A549 (cell line): ENCODE measurements at places on chromosomes 1 and 21.

GRCh38 chr1:115771094-115771846, 2.8 kb upstream of the CASQ2 start:
- no peak for DNase-seq

DNA sequence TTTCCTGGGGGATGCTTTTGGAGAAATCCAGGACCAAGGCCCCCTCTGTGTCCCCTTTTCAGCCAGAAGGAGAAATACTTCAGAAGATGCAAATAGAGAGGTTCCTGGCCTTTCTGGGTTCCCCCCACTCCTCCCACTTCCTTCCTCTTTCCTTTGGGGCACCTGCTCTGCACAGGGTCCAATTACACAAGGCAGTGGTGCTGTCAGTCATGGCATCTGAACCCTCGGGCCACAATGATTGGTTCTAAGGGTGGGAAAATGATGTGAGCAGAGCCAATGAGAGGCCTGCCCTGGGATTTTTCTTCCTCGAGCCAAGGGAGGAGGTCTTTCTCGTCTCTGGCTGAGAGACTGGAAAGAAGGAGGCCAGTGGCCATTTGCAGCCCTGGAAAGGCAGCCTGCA, 282.2 kb downstream of the NPHP4 start:
- DNase-seq = no peak

- DNase-seq = no peak
Observed at GRCh38 chr1:60984062-60984799, 98.1 kb upstream of the NFIA start.

GRCh38 chr1:67580691-67581403, 104.2 kb upstream of the GADD45A start:
- DNase-seq = no peak

DNA sequence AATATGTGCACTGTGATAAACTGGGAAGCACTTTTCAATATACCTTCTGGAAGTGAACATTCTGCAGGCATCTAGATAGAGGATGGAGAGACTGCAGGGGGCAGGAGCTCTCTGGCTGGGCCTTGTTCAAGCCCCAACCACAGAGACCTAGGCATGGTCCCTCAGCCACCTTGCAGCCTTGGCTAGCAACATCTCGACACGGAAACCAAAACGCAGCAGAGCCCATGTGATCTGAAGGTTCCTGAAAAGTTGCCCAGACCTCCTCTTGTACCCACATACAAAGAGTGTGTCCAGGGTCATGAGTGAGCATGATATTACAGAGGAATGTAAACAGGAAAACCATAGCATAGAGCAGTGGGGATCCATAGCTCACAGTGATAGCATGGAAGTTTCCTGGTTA, 33.1 kb upstream of the SAMD11 start:
- no peak for DNase-seq
